ENCODE measurements at places on chromosomes 6 and 20.

DNA sequence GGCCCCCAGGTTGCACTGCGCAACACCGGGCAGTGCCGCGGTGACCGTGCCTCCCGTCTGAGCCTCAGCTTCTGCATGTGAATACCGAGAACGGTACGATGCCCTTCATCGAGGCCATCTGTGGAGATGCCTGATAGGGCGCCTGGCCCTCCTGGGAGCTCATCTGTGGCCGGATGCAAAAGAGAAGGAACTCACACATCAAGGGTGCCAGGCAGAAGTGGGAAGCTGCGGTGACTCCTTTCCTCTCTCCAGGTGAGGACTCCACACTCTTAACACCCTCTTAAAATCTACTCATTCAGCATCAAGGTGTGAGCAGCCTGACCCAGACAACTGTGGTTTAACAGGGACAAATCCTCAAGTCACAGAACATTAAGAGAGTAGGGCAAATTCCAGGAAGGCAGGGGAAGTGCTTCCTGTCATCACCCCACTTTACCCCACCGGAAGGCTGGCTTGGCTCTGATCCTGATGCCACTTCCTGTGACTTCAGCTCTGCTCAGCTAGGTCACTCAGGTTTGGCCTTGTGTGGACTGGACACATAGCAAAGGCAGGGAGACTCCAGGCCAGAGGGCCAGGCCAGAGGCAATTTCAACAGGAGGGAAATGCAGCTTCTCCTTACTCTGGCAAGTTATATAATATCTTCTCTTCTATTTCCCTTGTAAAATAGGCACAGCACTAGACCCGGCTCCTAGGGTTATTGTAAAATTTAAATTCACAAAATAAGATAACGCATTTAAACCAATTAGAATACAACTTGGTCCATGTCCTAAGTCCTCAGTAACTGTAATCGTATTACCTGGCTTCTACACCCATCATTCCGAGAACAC, 69.4 kb downstream of the CPNE5 start:
- DNase-seq, result no peak

DNA sequence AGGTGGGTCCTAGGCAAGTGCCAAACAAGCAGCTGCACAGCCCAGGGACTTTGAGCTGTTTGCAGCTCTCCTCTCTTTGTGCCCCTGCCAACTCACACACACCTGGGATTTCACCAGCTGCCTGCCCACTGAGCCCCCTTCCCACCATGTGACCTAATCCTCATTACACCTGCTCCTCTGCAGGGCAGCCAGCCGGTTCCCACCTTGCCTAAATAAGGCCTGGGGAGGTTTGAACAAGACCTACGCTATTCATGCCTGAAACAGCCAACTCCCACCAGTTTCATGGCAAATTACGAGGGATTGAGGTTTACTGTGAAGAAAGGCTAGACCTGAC, 92.6 kb upstream of the SOX4 start:
- DNase-seq, result no peak

DNA sequence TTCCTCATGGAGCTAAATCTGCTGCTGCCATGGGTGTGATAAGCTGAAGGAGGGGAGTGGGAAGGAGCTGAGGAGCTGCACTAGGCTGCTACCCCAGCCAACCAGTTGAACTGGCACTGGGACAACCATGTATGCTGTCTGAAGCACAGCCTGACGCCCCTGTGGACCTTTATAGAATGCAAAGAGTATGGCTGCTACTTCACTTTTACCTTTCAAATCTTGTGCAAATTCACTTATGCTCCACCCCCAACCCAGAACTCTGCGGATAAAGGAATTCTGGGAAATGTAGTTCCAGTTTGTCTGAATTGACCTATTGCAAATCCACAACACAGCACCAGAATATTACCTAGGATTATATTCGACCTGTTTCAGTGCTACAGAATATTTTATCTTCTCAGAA, 217.4 kb upstream of the SLC35B3 start:
- no peak for DNase-seq

- DNase-seq, result no peak
Observed at GRCh38 chr6:169859978-169860703, 108.7 kb downstream of the ERMARD start.

DNA sequence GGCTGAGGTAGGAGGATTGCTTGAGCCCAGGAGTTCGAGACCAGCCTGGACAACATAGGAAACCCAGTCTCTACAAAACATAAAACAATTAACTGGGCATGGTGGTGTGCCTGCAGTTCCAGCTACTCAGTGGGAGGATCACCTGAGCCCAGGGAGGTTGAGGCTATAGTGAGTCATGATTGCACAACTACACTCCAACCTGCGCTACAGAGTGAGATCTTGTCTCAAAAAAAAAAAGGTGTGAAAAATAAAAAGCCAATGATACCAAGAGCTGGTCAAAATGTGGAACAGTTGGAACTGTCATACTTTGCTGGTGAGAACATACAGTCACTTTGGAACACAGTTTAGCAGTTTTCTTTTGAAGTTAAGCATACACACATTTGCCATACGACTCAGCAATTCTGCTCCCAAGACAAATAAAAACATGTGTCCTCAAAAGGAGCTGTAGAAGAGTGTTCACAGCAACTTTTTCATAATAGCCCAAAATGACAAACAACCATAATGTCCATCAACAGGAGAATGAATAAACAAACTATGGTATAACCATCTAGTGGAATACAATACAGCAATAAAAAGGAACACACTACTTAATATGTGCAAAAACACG, 21.6 kb upstream of the FKBP5 start:
- DNase-seq, result no peak

GRCh38 chr20:48659858-48660257, 167.9 kb downstream of the PREX1 start:
- DNase-seq, result no peak

DNA sequence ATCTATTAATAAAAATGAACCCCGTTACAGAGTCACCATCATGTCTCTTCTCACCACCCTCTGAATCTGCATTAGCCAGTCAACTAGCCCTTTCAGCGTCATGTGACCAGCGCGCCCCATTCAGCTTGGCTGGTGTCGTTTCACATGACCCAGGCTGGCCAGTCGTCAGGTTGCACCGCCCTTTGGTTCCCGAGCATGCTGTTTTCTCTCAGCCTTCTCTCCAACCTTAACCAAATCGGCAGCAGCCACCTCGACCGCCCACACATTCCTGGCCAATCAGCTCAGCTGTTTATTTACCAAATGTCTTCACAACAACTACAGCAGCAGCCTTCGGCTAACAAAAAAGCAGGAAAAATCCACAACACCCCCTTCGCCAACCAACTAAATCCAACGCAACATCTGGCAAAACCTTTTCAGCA, 5.6 kb downstream of the SRSF3 start:
- no peak for DNase-seq

DNA sequence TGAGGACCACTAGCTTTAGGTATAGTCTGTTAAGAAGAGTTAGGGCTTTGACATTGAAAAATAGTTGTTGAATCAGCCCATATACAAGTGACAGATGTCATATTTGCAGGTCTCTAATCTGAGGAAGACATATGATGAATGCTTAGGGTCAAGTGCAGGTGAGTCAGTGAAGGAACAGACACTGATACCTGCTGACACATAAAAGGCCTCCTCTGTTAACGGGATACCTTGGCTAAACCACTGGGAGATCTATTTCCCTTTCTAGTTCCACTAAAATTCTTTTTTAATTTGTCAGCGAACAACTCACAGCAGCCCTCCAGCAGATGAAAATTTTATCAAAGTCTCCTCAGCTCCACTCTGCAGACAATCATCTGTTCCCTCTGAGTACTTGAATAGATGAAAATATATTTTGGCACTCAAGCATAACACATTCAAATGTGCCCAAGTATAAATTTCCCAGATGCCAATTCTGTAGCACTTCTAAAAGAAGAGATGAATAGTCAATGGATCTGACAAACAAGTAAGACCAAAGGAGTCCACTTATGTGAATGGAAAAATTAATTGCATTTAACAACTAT, 154.0 kb downstream of the KIF16B start:
- DNase-seq, result no peak

GRCh38 chr6:35728683-35729678, 7.9 kb upstream of the ARMC12 start:
- no peak for DNase-seq

DNA sequence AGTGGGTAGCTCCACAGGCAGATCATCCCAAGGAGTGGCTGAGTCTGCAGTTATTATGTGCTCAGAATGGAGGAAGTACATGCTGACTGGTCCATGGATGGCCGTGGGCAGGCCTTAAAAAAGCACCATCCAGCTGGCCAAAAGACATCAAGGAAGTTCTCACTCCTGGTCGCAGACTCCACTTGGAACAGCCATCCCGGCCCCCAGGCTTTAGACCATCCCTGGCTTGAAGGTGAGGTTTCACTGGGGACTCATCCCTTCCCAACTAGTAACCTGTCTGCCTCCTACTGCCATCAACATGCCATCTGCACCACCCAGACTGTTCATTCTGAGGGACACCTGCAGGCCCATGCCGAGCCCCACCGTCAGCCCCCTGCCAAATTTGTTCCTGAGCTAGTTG, 36.1 kb upstream of the OPRM1 start:
- no peak for DNase-seq

DNA sequence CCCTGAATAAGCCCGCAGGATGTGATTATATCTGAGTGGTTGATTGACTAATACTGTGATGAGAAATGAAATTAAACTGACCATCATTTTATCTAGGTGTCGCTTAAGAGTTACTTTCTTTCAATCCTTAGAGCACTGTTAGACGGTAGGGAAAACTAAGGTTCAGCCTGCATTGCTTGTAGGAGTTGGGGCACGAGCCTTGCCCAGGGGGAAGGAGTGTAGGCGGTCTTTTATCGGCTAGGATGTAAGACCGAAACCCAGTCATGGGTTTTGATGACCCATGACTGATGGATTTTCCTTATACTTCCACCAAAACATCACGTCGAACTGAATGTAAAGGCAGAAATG, 392 bp upstream of the TASP1 start:
- no peak for DNase-seq

- no peak for DNase-seq
Observed at GRCh38 chr6:110618591-110619267, 142.3 kb upstream of the SLC22A16 start.

DNA sequence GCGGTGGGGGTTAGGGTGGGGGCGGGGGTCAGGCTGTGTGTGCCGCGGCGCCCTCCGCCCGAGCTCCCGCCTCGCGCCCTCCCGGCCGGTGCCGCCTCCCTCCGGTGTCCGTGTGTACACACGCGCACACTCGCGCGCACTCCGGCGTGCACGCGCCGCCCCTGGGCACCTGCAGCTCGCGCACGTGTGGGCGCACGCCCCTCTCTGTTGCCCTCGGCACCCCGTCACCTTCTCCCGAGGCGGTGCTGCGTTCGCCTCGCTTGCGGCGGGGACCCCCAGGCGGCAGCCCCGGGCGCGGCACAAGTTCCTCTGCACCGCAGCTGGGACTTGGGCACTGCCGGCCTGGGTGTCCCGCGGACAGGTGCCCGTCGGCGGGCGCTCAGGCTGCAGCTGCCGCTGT, 525 bp downstream of the MACROD2 start:
- DNase-seq, result no peak

- DNase-seq, result no peak
Observed at GRCh38 chr20:38139977-38140753, 24.9 kb downstream of the TGM2 start.

DNA sequence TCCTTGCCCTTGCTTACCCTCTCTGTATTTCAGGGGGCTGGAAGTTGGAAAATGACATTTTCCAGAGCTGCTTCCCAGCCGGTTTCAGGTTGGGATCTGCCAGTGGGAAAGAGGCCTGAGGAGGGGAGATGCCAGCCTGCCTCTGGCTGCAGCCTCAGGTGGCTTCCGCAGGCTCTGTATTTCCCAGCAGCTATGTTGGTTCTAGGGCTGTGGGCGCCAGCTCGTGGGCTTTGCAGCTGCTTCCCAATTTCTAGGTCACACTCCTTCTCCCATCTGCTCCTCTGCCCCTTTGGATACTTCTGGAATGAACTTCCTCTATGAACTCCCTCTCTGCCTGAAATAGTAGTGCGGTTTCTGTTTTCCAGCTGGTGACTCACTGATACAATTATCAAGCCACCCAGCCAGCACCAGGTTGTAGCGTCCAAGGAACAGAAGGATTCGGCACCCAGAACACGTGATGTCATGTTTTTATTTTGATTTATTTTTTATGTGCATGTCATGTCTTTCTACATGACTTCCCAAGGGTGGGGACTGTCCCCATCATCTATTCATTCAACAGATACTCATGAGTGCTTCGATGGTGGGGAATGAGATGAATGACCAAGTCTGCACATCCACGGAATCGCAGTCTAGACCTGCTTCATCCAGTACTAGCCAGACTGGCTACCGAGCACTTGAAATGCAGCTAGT, 38.0 kb downstream of the TGM2 start:
- peak; percentile 36 for DNase-seq

GRCh38 chr20:57664924-57665588, 44.8 kb downstream of the PMEPA1 start:
- DNase-seq, result no peak

Data from skeletal muscle cell (primary cell).